ENCODE measurements at places on chromosomes 16 and 17.

GRCh38 chr17:69523244-69523861 lies 108.9 kb downstream of the MAP2K6 start:
- DNase-seq, result peak; percentile 36

DNA sequence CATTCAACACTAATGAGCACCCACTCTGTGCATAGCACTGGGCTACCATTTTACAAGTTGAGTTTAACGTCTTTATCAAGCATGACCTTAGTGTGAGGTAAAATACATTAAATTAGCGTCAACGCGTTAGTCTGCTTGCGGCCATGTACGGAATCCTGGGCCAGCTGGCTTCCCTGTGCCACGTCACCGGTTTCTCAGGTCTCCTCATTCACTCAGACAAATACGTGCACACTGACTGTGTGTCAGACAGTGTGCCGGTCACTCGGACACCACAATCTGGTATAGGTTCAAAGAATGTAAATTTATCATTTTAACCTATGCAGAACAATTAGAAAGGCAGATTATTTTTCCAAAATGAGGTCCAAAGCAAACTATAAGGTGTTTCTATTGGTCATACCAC lies 21.4 kb upstream of the YWHAE start:
- no peak for DNase-seq

GRCh38 chr16:82824408-82824807 lies 197.6 kb downstream of the CDH13 start:
- no peak for DNase-seq

DNA sequence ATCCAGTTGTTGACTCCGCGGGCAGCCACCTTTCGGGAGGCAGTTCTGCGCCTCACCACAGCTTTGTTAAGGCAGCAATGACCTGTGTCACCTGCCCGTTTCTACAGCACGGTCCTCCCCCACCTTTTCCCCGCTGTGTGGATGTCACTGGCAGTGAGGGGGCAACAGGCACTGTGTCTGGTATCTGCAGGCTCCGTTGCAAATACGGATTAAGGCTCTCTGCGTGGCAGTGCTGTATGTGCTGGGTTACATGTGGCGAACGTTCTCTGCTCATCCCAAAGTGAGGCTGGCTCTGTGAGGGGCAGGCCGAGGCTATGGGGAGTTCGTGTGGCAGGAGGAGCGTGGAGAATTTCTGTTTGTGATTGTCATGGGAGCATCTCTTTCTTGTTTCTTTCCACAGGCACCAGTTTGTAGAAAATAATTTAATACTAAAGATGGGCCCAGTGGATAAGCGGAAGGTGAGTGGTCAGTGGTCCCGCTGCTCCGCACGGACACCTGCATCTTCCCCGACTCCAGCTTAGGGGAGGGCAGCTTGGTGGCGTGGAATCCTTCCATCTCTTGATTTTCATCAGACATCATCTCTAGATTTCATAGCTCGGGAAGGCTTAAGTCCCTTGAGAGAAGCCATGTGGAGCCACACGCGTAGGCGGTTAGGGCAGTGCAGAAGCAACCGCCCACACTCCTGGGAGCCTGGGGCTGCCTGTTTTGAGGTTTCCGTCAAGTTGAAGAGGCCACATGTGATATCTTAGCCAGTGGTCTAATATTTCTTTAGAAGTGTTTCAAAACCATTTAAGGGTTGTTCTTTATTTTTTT lies 57.8 kb downstream of the PDPK1 start:
- DNase-seq, result no peak

DNA sequence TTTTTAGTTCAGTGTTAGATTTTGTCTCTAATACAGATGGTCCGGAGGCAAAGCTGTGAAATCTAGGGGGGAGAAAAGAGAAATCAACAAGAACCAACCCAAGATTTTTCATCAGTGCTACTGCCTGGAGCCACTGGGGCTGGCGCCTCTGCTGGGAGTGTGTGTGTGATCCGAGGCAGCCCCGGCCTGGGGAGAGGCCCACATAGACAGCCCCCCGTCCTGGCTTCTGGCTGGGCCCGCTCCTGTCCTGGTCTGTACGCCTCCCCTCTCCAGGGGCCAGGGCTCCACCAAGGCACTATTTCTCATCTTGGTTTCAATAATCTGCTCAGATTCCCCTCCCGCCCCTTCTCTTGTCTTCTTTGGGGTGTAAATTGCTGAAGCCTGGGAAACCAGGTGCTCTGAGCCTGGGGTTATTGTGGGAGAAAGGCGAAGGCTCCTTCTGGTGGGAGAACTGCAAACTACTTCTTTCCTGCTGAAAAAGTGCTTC lies 7.8 kb downstream of the BAHCC1 start:
- DNase-seq, result peak; percentile 60

Measured in retina (tissue), 1 donor.